Activated T-helper 1 cell treated with anti-CD3 and anti-CD28 coated beads, Interleukin-2, amount 50 U/mL, for 16 hours (primary cell): ENCODE measurements at places on chromosomes 3 and 15.

GRCh38 chr15:60901647-60902046, 327.5 kb downstream of the RORA start:
- no peak for DNase-seq

GRCh38 chr3:177594096-177594495, 396.8 kb upstream of the TBL1XR1 start:
- no peak for DNase-seq

DNA sequence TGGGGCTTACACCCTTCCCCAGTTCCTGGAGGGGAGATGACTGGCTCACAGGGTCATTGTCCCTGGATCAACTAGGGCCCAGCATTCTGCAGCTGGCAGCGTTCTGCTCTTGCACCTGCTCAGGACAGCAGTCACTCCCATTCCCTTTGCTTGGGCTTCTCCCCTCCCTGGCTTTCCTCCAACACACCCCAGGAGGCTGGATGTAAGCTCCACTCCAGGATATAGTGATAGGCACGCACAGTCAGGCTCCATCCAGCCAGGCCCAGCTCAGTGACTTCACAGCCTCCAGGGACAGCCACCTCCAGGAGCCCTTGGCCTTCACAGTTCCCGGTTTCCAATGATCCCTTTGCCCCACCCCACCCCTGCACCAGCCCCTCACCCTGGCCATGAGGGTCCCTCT, 1.9 kb downstream of the SPTBN5 start:
- no peak for DNase-seq

GRCh38 chr15:32851572-32851971, 133.8 kb downstream of the GREM1 start:
- DNase-seq, result no peak

DNA sequence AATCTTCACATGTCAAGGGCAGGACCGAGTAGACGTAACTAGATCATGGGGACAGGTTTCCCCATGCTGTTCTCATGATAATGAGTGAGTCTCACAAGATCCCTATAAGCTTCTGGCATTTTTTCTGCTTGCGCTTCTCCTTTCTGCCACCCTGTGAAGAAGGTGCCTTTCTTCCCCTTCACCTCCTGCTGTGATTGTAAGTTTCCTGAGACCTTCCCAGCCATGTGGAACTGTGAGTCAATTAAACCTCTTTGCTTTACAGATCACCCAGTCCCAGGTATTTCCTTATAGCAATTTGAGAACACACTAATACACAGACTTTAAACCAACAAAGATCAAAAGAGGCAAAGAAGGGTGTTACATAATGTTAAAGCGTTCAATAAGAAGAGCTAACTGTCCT, 156.6 kb upstream of the UBE2E2 start:
- no peak for DNase-seq

GRCh38 chr3:121626495-121626894, 33.3 kb downstream of the FBXO40 start:
- no peak for DNase-seq

DNA sequence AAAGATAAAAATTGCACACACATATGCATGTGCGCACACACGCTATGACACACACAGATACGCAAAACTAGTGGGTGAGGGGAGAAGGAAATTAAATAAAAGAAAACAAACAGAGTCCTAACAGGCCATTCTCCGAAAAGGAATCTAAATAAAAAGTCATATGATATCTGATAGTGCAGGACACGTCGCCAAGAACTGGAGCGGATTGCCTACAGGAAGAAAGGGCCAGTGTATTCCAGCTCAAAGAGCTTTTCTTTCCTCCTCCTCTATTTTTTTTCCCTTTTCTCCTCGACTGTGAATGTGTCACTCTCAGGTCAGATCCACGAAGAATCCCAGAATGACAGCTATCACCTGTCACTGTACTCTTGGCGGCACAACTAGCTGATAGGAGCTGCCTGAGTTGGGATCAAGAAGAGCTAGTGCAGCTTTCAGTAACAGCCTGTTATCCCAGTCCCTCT, 157.8 kb downstream of the TIGIT start:
- no peak for DNase-seq
